ENCODE measurements at places on chromosomes 7 and 10.

DNA sequence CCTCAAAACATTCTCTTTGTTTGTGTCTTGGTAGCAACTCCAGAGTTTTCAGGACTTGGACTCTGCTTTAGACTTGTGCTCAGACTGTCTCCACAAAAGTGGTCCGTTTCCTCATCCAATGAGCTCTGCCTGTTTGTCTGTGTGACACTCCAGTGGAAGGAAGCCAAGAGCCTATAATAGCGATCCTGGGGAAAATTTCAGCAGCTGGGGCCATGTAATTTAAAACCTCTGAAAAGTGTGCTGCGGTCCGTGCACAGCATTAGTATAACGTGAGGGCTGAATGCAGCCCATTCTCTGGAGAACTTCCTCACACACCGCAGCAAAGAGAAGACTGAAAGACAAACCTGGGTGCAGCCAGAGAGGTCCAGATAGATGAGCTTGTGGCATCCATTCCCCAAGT is at the start of gene LRRC17:
TSS of gene LRRC17 (plus strand) at position 259 of the 400 bp plus-strand sequence. CDS start 20,914 bp downstream, outside the sequence.
- no peak for DNase-seq

DNA sequence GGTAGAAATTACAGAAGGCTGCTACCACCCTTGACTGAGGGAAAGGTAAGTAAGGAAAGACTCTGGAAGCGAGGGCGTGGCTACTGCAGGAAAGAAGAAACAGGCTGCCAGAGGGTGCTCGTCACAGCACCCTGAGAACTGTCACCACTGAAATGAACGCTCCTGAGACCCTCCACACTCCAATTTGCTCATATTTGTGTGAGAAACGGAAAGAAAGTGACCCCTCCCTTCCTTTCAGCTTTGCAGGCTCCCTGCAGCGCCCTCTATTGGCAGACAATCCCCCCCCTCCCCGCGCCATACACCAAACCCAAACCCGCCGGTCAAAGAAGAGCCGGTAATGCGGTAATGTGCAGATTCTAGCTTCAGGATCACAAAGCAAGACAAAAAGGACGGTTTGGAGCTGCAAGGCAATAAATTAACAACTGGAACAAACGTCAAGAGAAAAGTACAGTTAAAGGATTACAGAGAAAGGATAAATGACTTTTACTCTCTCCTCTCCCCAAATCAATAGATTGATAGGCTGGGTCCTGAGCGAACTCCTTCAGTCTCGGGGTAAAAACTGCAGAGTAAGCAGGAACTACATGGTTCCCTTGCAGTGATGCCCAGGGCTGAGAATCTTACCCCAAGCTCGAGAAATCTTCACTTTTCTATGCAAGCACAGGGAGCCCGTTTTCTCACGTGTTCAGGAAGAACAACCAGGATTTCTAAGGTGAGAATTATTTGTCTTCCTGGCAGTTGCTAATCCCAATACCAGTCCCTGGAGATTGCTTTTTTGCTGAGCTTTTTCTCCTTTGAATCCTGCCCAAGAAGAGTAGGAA is 47.6 kb downstream of the STEAP1B start:
- no peak for DNase-seq

DNA sequence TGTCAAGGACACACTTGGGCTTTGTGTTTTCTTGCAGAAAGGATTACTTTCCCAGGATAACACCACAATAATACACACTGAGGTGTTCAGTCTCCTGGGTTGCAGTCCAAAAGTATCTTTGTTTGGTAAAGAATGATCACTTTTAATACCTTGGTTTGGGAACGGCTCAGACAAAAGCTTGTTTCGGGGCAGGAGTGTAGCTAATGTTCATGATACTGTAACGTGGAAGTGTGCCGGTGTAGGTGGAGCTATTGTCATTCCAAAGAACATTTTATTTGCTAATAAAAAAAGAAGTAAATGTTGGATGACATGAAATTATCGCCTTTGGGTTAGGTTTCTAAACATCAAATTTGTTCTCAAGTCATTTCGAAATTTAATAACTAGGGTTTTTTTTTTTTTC is 1.2 kb downstream of the EIF4H start:
- no peak for DNase-seq

DNA sequence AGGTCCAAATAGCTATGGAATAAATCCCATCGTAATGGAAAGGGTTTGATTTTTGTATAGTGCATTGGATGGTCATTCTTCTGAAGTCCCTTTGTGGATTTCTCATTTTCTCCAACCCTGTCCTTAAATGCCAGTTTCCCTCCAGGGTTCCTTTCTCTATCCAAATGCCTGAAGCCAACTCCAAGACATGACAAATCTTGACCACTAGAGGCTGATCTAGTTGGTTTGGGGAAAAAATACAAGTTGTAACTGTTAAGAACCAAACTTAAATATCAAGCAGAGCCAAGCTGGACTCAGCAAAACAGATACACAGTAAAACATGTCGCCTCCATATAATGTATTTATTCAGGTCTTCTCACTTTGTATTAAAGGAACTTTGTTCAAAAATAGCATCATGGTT is 28.7 kb downstream of the FRMD4A start:
- DNase-seq = no peak

DNA sequence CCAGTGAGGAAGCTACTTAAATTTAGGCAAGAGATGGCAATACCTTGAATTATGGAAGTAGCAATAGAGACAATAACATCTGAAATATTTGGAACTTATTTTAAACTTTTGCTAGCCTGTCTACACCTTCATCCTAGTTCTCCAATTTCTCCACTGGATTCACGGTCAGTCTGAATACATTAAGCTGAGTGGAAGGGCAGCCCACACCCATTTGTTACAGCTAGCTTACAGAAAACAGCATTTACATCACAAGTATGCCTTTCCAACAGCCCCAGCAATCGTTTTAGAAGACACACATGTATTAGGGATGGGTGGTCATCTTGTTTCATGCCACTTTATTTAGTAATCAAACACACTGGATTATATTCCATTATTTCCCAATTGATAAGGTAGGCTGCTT is 16.7 kb downstream of the EPC1 start:
- DNase-seq = no peak

GRCh38 chr7:72336382-72336631 is 75.8 kb downstream of the CALN1 start:
- no peak for DNase-seq

GRCh38 chr10:95246582-95247051 is 44.2 kb downstream of the PDLIM1 start:
- DNase-seq = peak; percentile 17

DNA sequence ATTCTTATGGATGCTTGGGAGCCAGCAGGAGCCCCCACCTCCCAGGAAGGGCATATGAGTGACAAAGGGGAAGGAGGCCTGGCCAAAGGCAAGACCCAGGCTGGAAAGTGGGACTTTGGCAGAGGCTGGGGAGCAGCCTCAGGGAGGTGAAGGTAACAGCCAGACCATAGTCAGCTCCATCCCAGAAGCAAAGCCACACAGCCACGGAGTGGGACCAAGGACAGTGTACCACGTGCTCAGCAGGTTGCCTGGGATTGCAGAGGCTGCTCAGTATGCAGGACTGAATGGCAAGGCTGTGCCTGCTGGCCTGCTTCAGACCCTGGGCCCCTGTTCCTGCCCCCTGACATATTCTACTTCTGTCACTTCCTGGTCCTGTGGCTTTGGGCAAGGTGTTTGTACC is 17.6 kb upstream of the GPR26 start:
- no peak for DNase-seq

GRCh38 chr10:80487421-80487785 is 33.3 kb downstream of the TSPAN14 start:
- no peak for DNase-seq

DNA sequence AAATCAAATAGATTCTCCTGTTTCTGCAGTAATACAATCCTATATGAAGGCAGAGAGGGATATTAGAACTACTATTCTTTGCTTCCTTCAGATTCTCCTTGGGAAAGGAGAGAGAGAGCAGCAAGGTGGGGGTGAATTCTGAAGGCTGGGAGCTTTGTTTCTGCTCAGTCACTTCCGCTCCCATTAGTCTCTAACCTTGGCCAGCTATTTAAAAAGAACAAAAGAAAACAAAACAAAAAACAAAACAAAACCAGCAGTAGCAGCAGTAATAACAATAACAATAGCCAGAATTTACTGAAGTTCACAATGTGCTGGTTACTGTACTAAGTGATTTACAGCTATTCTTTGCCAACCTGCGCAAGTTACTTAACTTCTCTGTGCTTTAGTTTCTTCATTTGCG is 9.9 kb downstream of the GPR85 start:
- no peak for DNase-seq

- DNase-seq = no peak
These were observed 228.2 kb downstream of the ATRNL1 start for GRCh38 chr10:115321360-115321759.

GRCh38 chr7:67716729-67717128 is 720.1 kb downstream of the TYW1 start:
- no peak for DNase-seq

Measured in activated T-helper 1 cell treated with anti-CD3 and anti-CD28 coated beads, Interleukin-2, amount 50 U/mL, for 16 hours (primary cell).